ENCODE measurements at places on chromosomes 12 and 14.

- no peak for DNase-seq
These were observed 7.0 kb downstream of the DDIT3 start for GRCh38 chr12:57513266-57513665.

- DNase-seq: no peak
These were observed 629 bp downstream of the PRDM4 start for GRCh38 chr12:107760207-107760808.

DNA sequence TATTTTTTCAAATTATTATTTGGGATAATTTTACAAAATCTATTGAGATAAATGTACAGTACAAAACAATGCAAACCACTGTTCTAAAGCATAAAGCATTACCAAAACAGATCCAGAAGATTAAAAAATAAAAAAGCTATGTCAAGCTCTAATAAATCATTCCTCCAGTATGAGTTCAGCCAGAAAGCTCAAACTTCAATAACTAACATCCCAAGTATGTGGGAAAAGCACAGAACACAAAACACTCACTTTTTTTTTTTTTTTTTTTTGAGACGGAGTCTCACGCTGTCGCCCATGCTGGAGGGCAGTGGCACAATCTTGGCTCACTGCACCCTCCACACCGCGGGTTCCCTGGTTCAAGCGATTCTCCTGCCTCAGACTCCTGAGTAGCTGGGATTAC, 11.3 kb downstream of the SAV1 start:
- DNase-seq: no peak

DNA sequence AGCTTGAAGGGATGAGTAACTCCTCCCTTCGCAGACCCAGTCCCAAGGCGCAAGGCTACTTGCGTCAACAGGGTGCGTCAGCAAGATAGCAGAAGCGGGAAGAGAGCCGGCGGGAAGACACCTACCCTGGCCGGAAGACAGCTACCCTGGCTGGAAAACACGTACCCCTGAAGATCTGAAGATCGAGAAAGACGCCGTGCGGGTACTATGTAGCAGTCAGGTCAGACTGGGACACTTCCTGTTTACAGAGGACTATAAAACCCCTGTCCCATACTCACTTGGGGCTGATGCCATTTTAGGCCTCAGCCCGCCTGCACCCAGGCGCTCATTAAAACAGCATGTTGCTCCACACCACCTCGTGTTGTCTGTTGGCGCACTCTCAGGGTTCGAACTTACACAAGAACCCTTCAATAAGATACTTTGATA, 80.9 kb downstream of the ABCD2 start:
- DNase-seq: no peak

DNA sequence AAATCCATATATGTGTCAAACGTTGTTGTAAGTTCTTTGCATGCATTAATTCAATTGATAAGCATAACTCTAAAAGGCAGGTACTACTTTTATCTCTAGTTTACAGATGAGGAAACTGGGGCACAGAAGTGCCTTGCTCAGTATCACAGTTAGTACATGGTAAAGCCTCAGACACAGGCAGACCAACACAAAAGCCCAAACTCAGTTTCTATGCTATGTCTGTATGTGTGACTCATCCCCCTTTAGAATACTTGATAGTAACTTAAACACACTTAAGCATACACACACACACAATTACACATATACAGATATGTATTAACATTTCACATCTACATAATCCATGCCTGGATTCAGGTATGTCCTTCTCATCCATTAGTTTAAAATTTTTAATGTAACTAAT, 88.0 kb downstream of the EPS8 start:
- DNase-seq: peak; percentile 27

- no peak for DNase-seq
These were observed 29.1 kb upstream of the PZP start for GRCh38 chr12:9237286-9237685.

DNA sequence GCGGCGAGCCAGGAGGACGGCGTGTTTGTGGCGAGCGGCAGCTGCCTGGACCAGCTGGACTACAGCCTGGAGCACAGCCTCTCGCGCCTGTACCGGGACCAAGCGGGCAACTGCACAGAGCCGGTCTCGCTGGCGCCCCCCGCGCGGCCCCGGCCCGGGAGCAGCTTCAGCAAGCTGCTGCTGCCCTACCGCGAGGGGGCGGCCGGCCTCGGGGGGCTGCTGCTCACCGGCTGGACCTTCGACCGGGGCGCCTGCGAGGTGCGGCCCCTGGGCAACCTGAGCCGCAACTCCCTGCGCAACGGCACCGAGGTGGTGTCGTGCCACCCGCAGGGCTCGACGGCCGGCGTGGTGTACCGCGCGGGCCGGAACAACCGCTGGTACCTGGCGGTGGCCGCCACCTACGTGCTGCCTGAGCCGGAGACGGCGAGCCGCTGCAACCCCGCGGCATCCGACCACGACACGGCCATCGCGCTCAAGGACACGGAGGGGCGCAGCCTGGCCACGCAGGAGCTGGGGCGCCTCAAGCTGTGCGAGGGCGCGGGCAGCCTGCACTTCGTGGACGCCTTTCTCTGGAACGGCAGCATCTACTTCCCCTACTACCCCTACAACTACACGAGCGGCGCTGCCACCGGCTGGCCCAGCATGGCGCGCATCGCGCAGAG, 873 bp downstream of the PLXNC1 start:
- DNase-seq: peak; percentile 20

DNA sequence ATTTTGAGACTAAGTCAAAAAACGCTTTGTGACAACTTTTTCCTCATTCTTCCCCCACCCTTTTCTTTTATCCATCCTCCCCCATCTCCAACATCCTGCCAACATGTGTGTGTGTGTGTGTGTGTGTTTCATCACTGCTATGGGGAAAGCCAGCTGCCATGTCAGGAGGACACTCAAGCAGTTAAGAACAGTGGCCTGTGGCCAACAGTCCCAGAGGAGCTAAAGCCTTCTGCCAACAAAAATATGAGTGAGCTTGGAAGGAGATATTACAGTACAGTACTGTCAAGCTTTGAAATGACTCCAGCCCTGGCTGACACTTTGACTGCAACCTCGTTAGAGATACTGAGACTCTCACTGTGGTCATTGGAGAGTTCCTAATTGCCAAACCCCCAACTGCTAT, 5.0 kb upstream of the CSRP2 start:
- DNase-seq: no peak

DNA sequence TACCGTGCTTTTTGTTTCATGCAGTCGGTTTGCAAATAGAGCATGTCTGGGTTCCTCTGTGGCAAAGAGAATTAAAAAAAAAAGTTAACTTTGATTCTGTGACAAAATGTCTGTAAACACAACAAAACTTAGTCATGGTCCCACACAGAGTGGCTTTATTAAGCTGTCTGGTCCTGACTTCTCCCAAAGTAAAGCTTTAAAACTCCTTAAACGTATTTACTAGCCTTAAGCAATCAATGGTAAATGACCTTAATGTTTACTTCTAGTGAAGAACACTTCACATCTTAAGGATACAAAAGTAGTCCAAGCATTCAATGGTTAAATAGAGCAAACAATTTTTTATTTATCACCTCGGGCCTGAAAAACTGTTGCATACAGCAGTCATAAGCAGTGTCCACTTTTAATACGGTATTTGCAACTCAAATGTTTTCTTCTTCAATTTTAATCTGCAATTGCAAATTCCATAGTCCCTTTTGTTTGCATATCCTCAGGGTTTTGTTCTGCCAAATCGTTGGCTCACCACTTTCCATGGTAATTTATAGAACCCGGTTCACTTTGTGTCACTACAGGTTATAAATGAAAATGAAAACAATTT, 453.0 kb upstream of the MIS18BP1 start:
- no peak for DNase-seq

GRCh38 chr14:89013098-89013504, 188.7 kb downstream of the TTC8 start:
- DNase-seq: no peak

DNA sequence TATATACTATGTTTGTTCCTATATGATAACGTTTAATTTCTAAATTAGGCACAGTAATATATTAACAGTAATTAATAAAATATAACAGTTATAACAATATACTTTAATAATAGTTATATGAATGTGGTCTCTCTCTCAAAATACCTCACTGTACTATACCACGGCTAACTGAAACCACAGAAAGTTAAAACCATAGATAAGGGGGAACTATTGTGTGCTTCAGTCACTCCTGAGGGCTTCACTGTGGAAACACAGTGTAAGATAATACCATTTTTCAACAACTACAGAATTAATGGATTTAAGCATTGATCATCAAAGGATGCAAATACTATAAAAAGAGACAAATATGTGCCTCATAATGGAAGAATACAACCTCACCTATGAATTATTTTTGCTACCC, 266.4 kb upstream of the RGS6 start:
- DNase-seq: no peak

- DNase-seq: no peak
These were observed 106.5 kb downstream of the ETV6 start for GRCh38 chr12:11756022-11756421.

DNA sequence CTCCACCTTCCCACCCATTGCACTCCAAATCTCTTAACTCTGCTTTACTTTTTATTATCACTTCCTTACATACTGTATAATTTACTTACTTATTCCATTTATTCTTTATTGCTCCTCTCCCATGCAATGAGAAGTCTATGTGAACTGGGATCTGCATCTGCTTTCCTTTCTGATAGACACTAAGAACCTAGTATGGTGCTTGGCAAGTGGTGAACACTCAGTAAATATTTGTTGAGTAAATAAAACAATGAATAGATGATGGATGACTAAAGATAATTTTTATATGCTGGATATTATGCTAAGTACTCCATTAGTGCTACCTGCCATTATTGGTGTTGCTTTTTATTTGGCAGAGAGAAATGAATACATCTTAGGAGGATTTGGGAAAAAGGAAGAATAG, 151.0 kb downstream of the TPH2 start:
- no peak for DNase-seq

DNA sequence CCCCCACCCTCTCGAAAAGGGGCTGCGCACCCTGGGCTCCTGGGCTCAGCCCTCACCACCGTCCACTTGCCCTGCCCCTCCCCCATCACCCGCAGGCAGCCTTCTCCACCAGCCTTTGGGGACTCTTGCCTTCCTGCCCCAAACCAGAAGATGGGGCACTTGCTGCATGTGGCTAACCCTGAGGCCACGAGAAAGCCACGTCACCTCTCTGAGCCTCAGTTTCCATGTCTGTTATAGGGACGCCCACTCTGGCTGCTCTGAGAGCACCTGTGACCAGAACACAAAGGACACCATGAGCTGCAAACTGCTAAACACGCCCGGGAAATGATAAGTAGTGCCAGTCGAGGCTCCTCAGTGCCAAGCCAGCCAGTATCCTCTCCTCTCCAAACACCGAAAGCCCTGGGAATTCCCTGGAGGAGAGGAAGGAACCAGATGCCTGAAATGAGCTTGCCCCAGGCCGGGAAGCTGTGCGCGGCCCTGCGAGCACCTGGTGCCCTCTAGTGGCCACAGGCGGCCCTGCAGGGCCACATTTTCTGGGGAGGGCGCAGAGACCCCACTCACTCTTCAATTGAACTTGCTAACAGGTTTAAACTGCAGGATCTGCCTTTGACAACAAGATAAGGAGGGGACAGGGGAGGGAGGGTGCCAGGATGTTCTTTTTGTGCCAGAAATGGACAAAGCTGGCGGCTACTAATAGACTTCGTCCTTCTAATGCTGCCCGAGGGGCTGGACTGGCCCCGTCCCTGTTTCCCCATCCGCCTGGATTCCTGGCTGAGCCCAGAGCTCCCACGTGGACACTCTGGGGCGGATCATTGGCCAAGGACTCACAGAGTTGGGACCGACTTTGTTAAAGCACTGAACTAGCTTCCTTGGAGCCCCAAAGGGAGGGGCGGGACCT, 10.2 kb upstream of the SERPINA9 start:
- no peak for DNase-seq

DNA sequence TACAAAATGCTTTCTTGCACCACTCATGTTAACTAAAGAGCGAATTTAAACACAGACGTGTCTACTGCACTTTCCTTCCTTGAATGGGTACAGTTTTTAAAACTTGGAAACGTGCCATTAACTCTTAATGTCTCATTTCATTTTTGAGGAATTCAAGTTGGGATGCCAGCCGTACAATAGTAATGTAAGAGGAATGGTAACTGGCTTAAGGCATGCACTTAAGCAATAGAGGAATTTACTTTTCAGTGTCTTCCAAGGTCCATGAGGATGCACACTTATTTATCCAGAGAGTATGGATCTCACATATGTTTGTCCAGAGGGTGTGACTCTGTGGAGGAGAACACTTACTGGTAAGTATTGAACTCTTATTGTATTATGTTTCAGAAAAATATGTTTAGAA, 52.9 kb downstream of the PPP4R4 start:
- no peak for DNase-seq

DNA sequence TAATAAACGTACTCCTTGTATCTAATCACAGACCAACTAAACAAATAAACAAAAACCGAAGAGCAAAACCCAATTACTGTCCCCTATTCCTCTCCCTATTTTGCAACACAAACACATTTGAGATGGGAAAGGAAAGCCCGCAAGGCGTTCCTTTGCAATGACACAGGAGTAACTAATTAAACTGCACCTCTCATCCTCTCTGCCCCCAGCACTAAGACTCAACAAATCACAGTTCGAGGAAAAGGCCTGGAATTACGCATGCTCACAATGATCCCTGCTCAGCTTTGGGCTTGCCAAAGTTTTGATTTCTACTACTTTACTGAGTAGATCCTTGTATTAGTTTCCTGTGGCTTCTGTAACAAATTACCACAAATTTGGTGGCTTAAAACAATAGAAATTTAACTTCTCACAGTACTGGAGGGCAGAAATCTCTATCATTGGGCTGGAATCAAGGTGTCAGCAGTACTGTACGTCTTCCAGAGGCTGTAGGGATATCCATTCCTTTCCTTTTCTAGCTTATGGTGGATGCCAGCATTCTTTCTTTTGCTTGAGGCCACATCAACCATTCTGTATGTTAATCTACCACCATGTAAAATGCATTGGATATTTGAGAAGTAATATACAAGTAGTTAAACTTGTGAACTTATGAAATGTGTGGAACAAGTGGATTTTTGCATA, 123.0 kb downstream of the NAV3 start:
- DNase-seq: no peak

DNA sequence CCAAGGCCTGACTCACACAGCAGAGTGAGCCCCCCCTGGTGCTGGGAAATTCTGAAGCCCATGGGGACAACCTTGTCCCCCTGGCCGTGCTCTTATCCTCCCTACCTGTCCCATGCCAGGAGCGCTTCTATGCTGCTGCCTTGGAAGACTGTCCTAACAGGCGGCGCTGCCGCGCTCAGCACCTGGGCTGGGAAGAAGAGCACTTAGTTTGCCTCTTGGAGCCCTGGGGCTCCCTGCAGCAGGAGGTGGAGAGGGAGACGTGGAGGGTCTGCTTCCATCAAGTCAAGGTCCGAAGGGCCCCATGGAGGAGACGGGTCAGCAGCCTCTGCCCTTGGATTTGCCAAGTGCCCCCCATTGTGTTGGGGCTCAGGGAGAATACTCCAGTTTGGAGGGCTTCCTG, 300.5 kb downstream of the CACNA1C start:
- DNase-seq: no peak

DNA sequence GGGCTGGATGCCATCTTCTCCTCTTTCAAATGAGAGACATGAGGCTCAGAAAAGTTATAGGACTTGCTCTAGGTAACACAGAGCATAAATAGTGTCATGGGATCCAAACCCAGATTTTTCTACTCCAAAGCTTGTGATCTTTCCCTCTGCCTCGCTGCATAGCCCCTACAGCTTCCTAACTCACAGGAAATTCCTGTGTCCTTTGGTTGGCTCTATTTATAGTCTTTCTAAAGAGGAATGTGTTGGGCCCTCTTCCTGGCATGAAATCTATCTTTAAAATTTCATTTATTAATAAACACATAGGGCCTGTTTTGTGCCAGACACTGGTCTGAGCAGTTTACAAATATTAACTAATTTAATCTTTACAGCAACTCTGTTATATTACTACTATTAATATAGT, 9.8 kb upstream of the KCNA5 start:
- no peak for DNase-seq

All from bone marrow (tissue), 2 donors.